Lower leg skin (tissue), 4 donors: ENCODE measurements at places on chromosomes 1 and 21.

DNA sequence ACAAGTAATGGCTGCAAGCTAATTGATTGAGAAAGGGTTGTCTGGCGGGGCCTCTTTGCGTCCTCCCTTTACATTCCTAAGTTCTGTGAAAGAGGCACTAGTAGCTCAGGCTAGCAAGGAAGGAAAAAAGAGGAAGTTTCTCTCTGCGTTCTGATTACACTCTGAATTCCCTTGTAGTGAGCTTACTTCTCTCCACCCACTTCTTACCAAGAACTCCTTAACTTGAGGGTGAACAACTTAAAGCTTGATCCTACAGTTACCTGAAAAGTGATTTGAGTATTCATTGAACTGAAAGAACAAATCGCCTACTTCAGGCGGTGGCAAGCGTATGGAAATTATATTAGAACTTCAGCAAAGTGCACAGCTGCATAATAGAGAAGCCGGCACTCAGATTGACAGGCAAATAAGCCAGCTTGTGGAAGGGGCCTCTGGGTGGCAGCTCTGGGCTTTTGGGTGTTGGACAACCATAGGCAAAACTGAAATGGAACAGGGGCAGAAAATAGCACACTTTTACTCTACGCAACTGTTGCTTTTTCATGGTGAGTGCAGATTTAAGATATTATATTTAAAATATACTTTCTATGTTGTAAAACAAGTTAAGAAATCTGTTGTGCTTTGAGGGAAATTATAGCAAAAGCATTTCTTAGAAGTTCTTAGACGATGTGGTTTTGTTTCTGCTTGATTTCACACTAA lies 464.5 kb downstream of the USP25 start:
- DNase-seq = no peak

GRCh38 chr1:1058088-1058905 lies 15.8 kb downstream of the RNF223 start:
- DNase-seq = no peak

- DNase-seq = no peak
Measured at GRCh38 chr1:205445646-205445935, 10.3 kb downstream of the BLACAT1 start.

DNA sequence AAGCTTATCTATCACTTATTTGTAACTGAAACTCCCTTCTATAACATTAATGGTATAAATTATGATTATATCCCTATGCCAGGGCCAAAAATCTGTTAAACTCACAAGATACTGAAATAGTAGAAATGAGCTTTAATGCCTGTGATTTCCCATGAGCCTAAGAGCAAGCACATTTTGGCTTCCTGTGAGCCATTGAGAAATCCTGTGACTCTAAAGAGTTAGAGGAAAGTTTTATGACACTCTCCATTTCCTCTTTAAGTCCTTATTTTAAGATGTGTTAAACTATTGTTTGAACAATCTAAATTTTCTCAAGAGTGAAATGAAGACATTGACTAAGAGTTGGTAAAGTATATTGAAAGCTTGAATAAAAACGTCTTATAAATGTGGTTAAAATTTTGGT lies 45.6 kb downstream of the SUCO start:
- no peak for DNase-seq

- DNase-seq = no peak
Measured at GRCh38 chr1:10670190-10670589, 126.3 kb downstream of the CASZ1 start.

- no peak for DNase-seq
Measured at GRCh38 chr1:82108843-82109242, 308.1 kb downstream of the ADGRL2 start.

- no peak for DNase-seq
Measured at GRCh38 chr1:103075316-103076000, 32.9 kb downstream of the COL11A1 start.

GRCh38 chr1:24364975-24365678 lies 46.0 kb downstream of the GRHL3 start:
- no peak for DNase-seq

DNA sequence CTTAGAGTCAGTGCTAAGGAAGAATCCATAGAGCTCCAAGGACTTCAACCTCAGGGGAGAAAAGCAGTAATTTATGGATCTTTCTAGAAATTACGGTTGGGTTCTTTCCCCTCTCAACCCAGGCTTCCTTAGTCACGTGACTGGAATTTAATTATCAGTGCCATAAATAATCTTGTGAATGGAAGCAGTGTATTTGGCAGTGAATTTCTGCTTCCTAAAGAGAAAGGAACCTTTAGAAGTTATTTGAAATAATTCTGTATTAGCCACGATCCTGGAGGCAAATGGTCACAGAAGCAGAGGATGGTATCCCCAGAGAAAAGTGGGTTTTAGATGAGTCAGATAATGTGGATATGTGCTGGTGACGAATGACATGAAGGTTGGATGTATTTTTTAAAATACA lies 89.6 kb downstream of the NFIA start:
- DNase-seq = no peak

DNA sequence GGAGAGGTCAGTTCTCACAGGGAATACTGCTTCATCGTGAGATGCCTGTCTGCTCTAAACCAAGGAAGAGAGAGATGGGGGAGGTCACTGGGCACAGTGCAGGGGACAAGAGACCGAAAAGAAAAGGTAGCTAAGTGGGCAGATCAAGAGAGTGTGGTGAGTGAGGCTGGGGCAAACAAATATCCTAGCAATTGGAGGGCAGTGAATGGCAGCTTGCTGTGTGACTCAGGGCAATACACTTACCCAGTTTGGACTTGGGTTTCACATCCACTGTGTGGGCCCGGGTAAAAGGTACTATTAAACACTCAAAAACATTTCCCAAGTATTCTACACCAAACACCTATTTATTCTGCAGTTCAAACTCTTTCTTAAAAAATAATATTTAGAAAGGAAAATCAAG lies 10.2 kb downstream of the PLXNA2 start:
- no peak for DNase-seq

GRCh38 chr1:6638226-6638625 lies 13.6 kb downstream of the THAP3 start:
- DNase-seq = peak; percentile 52

GRCh38 chr1:203124011-203124410 lies 3.5 kb upstream of the ADORA1 start:
- DNase-seq = peak; percentile 31

DNA sequence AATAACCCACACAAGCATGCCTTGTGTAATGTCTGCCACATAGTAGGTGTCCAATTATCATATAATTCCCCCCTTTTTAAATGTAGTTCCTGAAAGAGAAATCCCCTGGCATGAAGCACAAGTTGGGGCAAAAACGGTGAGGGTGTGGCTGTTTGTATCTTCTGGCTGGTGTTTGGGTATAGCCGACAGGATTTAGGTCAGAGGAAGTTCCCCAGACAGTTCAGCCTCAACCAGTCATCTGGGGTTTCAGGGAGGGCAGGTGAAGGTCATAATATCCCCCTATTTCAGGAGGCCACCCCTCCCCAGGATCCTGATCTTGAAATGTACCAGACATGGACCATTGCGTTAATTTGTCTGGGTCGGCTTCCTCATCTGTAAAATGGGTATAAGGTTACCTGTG lies 29.1 kb upstream of the JUN start:
- DNase-seq = no peak

DNA sequence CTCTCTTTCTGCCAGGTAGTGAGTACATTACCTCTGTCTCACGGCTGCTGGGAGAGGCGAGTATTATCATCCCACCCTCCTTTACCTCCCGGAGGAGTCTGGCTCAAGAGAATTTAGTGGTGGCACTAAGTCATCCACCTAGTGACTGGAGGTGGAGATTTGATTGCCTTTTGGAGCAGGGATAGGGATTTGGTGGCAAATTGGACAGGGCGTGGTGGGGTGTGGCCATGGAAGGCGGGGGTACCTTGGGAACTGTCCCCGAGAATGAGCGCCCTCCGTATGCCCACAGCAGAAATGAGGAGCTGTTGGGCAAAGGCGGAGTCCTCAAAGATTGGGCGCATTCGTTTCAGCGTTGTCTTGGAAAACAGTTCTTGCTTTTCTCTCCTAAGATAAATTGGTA lies 32.1 kb upstream of the HMGN1 start:
- DNase-seq = no peak

GRCh38 chr21:33109574-33110339 lies 39.8 kb downstream of the OLIG1 start:
- DNase-seq = peak; percentile 77

DNA sequence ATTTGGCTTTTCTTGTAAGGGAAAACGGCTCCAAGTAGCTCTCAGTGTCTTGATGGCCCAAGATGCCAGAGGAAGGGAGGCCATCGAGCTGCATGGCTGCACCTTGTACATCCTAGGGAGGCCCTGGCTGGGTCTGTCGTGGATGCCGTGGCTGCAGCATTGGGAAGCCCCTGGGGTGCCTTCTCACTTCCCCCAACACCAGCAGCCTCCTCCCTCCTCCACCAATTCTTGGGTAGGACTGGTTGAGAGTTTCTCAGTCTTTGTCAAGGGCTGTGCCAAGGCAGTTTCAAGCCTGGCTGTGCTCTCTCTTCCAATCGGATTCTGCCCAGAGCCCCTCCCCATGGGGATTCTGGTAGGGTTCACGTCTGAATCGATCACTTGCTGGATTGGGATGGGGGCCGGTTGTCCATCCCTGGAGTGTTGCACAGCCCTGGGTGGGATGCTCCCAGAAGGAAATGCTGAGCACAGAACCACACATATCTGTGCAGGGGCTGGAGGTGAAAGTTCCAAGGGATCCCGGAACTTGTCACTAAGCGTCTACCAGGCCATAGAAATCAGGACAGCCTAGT lies 14.0 kb upstream of the SPSB1 start:
- DNase-seq = no peak

GRCh38 chr1:33397994-33398393 lies 32.9 kb downstream of the PHC2 start:
- no peak for DNase-seq

GRCh38 chr21:41396558-41397075 lies 29.4 kb upstream of the MX1 start:
- DNase-seq = peak; percentile 61

DNA sequence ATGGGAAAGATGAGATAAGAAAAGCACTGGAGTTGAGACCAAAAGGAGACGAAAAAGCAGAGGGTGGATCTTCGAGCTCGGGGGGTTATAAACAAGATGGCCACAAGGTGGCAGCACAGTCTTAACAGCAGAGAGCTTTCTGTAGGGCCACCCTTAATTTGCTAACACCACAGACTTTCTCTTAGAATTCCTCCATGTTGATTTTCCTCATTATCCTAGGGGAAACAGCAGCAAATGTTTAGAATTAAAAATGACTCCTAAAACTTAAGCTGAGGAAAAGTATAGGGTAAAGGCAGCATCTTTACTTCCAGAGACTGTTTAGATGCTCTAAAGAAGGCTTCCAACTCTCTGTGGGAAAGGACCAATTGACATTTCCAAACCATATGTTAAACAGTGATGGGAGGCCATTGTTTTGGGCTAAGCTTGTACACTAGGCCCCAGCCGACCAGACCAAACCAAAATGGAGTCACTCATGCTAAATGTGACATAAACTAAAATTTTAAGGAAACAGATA lies 2.5 kb upstream of the APOBEC4 start:
- DNase-seq = peak; percentile 96

- no peak for DNase-seq
Measured at GRCh38 chr1:204880906-204881305, 10.2 kb downstream of the NFASC start.

GRCh38 chr1:100624886-100625610 lies 87.1 kb downstream of the GPR88 start:
- DNase-seq = no peak

DNA sequence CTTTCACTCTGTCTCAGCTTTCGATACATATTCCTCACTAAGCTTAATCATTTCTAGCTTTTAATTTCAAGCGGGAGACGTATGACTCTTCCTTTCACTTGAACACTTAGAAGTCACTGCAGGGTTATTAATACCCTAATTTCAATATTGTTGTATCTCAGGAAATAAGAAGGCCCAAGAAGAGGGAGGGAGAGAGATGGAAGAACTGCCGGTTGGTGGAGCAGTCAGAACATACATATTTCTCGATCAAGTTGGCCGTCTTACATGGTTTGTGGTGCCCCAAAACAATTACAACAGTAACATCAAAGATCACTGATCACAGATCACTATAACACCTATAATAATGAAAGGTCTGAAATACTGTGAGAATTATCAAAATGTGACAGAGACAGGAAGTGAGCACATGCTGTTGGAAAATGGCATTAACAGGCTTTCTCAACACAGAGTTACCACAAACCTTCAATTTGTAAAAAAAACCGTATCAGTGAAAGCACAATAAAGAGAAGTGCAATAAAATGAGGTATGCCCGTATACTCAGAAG lies 145.4 kb upstream of the HP1BP3 start:
- no peak for DNase-seq

DNA sequence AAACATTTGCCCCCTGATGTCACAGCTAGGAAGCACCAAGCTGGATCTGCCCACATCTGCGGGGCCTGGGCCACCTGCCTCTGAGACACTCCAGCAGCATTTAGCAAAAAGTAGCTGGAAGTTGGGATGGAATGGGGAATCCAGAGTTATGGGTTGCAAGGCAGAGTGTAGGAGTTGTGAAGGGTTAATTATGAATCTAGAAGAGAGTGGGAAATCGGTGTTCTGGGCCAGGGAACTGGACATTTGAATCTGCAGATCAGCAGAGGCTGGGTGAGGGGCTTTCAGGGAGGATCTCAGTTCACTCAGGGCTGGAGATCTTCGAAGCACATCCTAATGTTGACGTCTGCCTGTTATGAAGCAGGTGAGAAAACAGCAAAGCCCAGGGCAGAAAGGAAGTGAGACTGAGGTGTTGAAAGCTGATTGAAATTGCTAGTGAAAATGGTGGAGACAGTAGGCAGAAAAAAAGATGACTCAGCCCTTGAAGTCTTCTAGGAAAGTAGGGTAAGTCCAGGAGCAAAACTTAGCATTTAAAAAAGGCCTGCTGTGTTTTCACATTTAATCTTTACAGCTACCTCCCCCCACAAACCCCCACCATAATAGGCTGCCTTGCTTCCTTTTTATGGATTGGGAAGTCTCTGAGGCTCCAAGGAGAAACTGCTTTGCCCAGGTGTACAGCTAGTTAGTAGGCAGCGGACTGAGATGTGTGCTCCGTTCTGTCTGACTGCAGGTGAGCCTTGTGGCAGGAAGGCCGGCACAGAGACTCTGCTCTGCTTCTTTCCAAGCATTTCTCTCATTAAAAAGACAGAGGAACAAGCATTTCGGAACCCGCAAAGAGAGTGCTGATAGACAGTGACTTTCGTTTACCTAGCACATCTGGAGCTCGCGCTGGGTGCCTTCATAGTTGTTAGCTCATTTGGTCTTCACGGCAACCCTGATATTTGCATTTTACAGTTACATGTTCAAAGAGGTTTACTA lies 7.2 kb downstream of the VANGL1 start:
- DNase-seq = no peak

- no peak for DNase-seq
Measured at GRCh38 chr1:154148807-154149206, 6.1 kb downstream of the NUP210L start.

GRCh38 chr1:180311011-180311730 lies 81.1 kb downstream of the LHX4 start:
- DNase-seq = no peak

GRCh38 chr1:11520531-11521233 lies 41.7 kb downstream of the DISP3 start:
- DNase-seq = no peak

DNA sequence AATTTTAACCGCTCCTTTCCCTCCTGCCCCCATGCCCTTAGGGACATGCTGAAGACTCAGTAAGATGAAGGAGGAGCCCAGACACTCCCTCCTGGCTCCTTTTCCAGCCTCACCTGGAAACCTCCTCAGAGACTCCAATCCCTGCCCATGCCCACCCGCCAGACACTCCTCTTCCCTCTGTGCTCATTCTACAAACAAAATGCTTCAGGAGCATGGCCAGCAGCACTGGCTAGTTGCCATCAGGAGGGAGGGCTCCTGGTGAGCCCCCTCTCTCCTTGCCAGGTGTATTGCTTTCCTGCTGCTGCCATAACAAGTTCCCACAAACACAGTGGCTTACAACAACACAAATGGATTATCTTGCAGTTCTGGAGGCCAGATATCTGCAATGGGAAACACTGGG lies 126.1 kb downstream of the PSMG1 start:
- DNase-seq = no peak
